ENCODE measurements at places on chromosomes 7 and 10. TPM values are rescaled to one million over a fixed set of nuclear protein-coding genes. Genes with fewer than 3 reads are reported as not detected.
A peak's percentile ranks its signal among the peaks of the same experiment; 100 is the strongest.

Gene UCN3
- not detected for total RNA-seq

Gene ZNF775
- 3.0 TPM for total RNA-seq

DNA sequence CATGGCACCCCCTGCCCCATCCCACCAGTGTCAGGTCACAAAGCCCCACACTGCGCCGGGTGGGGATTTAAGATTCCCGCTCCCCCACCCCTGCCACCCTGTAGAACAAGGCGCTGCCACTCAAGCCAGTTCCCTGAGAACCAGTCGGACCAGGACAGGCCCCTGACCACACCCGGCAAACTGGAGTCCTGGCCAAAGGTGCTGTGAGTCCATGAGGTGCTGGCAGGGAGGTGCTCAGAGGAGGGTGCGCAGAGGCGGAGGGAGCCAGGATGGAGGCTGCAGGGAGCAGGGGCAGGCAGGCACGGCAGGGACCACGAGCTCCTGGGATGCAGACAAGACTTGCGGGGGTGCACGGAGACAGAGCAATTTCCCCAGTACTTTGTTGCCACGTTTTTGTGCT lies 19.7 kb upstream of the GDI2 start:
- no peak for DNase-seq

GRCh38 chr10:23040002-23040401 lies 55.4 kb upstream of the MSRB2 start:
- DNase-seq = no peak

- no peak for DNase-seq
Measured at GRCh38 chr10:131876017-131876416, 24.8 kb upstream of the PPP2R2D start.

Gene VWDE
- total RNA-seq = not detected

DNA sequence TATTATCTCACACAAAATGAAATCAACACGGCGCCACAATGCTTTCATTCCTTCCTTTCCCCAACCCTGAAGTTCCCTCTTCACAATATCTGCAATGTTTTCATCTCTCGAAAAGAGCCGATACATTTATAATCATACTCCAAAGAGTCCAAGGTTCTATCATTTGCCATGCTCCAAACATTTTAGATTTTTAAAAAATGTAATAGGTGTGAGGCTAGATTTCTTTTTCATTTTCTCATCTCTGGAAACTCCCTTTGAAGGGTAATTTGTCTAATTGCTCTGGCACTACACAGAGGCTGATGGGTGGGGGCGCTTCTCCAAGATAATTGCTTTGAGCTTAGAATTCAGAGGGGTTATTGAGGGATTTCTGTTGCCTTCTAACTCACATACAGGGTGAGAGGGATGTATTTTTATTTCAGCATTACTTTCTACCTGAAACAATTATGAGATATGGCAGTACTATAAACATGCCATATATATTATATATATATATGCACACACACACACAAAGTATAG lies 4.9 kb downstream of the DLX5 start:
- DNase-seq = no peak

DNA sequence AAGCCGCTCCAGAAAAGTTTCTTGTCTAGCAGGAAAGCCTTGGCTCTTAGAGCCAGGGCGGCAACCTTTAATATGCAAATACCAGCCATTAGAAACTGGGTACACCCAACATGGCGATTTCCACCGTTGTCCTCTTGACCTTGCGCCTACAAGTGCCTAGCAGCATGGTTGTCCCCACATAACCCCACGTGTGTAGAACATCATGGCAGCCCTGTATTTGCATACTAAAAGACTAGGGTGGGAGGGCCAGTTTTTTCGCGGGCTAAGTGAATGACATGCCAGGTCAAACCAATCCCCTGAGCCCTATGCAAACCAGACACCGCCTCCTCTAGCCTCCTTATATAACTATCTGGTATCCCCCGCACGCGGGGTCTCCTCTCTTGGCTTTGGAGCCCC lies 58.4 kb upstream of the FZD8 start:
- DNase-seq = no peak

DNA sequence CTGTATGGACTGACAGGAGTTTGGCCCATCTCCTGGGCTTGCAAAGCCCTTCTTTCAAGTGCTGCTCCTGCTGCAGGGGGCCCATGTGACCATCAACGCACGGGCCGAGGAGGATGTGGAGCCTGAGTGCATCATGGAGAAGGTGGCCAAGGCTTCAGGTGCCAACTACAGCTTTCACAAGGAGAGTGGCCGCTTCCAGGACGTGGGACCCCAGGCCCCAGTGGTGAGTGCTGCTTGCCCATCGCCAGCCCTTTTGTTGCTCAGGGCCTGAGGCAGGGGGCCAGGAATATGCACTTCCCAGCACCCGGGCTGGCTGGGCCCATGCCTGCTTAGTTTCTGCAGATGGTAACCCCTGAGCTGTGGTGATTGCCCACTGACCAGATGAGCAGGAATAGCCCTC lies 8.7 kb downstream of the PGAM2 start:
- no peak for DNase-seq

DNA sequence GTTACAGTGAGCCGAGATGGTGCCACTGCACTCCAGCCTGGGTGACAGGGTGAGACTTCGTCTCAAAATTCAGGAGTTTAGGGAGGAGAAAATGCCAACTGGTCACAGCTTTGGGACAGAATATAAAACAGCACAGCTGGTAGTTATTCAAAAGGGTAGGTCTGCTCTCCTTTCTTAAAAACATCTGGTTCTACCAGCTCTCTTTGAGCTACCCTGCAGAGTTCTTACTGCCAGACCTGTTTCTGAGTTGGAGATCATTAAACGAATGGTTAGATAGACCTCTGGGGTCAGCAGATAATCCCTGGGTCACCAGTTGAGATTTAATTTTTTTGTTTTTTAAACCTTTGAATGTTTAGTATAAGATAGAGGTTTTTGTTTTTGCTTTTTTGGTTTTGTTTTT lies 52.6 kb downstream of the MCU start:
- DNase-seq = no peak

DNA sequence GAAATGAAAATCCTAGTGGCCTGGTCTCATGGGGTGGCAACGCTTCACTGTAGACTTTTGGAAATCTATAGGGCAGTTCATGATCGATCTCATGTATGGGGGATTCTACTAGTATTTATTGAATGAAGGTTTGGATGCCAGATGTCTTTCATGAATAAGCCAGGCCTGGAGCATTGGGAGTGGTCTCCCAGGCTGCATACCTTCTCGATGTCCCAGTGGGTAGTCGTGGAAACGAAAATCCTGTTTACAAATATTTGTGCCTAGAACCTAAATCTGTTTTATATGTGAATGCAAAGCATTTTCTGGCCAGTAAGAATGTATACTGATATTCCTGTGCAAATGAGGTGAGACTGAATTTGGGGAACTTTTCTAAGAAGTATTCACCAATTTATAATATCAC lies 105.0 kb upstream of the C1QL3 start:
- no peak for DNase-seq

- DNase-seq = no peak
Measured at GRCh38 chr10:11958956-11959355, 83.7 kb downstream of the UPF2 start.

Gene MRPS24
- total RNA-seq = 108 TPM

Gene PRLHR
- total RNA-seq = not detected

- DNase-seq = no peak
Measured at GRCh38 chr10:66983475-66983818, 57.6 kb downstream of the LRRTM3 start.

DNA sequence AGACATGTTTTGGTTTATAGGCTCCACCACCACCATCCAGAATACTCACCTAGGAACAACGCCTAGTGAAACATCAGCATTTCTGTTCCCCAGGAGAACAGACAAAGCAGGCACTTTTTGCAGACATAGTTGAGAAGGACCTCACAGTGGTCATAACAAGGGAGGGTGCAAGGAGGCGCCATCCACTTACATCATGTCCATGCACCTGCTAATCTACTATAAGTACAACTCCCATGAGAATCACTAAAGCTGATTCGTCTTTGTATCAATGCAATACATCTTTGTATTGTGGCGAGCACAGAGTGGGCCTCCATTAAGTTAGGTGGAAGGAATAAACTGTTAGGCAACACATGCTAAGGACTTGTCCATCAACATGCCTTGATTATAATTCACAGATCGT lies 207.1 kb downstream of the KCNMA1 start:
- no peak for DNase-seq

- DNase-seq = peak; percentile 97
Measured at GRCh38 chr7:77538281-77539212, 1.5 kb downstream of the PTPN12 start.

DNA sequence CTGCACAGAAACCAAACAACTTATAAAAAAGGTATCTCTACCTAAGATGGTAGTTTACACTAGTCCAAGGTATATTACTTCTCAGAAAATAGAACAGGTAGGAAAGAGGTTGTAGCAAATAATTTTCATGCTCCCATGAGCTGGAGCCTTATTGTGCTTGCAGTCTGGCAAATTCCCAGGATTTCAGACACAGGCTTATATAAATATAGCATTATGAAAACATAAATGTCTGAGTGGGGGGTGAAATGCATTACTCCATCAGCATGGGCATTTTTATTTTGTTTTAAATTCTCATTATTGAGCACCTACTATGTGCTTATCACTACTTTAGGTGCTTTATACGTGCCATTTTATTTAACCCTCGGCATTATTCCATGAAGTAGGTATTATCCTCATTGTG lies 83.0 kb upstream of the PHYHIPL start:
- no peak for DNase-seq

DNA sequence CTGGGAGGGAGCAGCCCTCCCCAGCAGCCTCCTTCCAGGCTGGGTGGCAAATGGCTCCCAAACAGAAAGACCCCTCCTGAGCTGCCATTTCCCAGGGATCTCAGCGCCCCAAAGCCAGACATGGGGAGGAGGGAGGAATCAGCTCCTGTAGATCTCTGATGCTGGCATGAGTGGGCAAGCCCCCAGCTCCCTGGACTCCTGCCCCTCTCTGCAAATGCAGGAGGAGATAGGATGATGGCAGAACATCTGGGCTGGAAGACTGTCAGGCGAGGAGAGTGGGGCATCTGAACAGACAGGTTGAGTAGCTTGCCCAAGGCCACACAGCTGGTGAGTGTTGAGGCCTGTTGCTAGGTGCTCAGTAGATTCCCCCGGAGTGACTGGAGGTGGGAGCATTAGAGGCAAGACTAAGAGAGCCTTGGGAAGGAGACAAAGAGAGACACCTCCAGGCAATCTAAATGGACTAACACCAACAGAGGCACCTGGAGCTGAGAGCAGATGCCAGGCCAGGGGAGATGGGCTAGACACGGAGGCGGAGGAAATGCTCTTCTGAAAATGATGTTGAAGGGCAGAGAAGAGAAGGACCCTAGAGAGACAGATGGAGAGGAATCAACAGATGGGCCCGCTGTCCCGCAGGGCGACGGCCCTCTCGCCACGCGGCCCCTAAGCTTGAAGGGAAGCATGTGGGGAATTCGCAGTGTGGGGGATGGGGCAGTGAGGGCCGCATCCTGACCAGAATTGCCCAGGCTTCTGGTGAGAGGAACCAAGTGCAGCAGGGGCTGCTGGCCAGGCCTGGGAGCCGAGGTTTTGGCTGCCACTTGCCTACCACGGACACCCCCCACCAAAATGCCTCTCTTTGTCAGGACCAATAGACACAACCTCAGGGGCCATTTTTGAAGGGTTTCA lies 84.8 kb upstream of the LRRC4 start:
- DNase-seq = no peak

GRCh38 chr10:20288060-20288459 lies 471.8 kb downstream of the PLXDC2 start:
- no peak for DNase-seq

DNA sequence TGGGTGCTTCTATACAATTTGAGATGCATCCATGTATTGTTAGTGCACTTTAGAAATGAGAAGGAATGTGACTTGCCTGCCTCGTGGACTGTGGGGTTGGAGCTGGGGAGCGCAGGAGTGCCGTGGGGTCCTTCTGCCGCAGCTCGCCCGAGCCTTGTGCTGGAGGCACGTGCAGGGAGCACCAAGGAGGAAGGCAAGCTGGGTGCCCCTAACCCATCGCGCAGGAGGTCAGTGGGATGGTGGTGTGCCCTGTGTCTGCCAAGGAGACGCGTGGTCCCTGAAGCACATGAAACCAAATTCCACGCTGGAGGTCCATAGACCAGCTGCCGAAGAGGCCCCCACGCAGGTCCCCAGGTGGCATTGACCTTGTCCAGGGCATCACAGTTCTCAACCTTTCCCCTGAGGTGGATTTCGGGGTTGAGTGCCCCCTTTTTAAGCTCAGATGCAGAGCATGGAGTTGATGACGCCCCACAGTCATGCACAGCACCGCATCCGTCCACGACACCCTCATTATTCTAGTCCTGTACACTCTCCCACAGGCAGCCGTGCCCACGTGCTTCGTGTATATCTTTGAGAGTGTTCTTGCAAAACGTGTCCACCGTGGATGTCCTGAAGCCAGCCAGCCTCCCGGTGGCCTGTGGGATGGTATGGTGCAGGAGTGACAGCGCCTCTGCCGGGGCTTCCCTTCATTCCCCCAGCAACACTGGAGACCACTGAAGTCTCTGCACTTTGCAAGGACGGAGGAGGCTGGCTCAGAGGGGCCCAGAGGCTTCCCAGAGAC lies 35.5 kb downstream of the FKBP6 start:
- no peak for DNase-seq

GRCh38 chr10:131588704-131589220 lies 277.2 kb upstream of the TCERG1L start:
- no peak for DNase-seq

- DNase-seq = no peak
Measured at GRCh38 chr10:110859206-110859972, 12.3 kb upstream of the PDCD4 start.

DNA sequence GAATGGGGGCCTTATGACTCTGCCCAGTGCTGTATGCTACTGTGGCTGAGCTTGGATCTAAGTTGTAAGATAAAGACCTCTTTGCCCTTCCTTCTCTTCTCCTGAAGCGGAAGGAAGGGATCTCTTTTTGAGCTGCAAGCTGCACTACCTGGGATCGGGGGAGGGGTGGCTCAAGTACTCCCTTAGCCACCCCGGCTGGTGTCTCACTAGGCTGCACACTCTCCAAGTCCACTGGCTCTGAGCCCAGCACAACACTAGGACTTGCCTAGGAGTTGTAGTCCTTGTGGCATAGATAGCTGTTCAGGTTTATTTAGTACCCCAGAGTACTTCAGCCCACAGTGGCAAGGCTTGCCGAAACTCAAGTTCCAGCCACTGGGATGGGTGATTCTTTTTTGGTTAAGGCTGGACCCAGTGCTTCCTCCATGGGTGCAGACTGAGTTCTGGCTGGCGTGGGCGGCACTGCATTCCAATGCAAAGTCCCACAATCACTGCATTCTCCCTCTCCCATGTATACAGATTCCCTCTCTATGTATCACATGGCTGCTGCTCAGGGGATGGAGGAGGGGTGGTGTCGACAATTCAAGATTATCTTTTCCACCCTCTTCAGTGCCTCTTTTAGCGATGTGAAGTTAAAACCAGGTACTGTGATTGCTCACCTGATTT lies 76.2 kb upstream of the SLC25A13 start:
- DNase-seq = no peak

Gene TFR2
- total RNA-seq = 0.43 TPM

Gene CTAGE4
- 0.43 TPM for total RNA-seq

Data from fibroblast of villous mesenchyme (primary cell).